Renal cortical epithelial cell (primary cell): ENCODE measurements at places on chromosomes 3 and 15.

DNA sequence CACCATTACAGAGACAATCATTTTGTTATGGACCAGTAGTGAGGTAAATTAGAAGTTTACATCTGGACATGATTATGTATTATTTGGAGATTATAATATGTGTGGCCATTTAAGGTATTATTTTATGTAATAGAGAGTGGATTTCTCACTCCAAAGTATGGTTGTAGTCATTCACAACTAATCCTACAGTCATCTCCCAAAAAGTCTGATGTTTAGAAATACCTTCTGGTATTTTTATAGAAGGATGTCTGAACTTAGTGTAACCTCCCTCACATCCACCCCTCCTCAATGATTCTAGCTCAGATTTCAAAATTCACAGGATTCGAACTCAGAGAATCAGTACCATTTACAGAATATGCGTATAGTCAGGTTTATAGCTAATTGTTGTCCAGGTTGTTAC lies 346.6 kb upstream of the MEIS2 start:
- no peak for DNase-seq

DNA sequence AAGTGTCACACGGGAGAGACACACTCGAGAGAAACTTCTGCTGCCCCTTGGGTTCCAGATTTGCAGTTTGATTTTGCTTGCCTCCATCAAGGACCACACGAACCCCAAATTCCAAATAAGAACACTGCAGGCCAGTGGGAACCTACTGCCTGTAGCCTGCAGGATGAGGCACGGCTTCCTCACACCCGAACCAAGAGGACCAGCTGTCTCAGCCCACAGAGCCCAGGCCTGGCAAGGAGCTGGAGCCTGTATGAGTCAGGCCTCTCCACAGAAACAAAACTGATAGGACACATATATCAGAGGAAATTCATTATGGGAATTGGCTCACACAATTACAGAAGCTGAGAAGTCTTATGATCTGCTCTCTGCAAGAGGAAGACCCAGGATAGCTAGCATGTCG lies 188.1 kb upstream of the NSMCE3 start:
- DNase-seq, result no peak

DNA sequence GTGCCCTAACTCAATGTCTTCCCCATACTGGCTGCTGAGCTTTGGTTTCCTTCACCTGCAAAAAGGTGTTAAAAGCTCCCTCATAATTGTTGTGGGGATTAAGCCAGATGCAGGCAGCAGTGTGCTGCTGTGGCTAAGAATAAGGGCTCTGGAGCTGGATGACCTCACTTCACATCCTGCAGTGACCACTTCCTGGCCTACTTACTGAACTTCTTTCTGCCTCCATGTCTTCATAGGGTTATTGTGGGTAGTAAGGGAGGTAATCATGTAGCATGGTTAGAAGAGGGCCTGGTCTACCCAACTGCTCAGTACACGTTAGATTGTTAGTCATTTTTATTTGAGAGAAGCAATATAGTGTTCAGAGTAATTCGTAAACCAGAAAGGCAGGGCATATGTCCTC lies 18.4 kb downstream of the GYG1 start:
- no peak for DNase-seq

DNA sequence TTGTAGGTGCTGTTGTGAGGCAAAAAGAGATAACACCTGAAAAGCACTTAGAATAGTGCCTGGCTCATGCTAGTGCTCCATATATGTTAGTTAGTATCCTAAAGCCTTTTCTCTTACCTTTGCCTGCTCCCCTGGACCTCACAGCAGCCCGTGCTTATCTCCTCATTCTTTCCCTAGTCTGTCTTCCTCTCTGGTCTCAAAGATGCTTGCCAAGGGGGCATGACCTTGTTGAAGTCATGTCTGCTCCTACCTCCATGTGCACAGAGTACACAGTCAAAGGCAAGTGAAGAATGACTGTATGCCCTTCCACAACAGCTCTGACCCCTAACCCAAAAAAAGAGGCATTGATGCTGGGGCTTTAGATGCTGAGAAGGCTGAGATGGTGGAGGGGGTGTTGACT lies 722 bp upstream of the CYP8B1 start:
- DNase-seq, result no peak

DNA sequence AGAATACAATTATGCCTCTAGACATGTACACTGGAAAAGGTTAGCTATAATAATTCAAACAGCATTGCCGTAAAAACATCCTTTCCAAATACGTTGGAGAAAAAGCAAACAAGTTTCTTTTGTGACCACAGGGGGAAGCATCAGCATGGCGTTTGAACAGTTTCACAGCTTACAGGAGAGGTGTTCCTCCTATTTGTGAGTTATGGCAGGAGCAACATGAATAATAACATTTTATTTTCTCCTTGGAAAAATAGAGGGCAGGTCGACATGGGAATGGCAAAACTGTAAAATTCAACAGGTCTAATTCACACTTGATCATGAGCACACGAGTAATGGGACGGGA lies 39.7 kb upstream of the GADL1 start:
- DNase-seq, result peak; percentile 70

- no peak for DNase-seq
Observed at GRCh38 chr3:182436547-182436946, 356.8 kb upstream of the ATP11B start.

- no peak for DNase-seq
Observed at GRCh38 chr3:37763309-37763708, 98.4 kb upstream of the CTDSPL start.

DNA sequence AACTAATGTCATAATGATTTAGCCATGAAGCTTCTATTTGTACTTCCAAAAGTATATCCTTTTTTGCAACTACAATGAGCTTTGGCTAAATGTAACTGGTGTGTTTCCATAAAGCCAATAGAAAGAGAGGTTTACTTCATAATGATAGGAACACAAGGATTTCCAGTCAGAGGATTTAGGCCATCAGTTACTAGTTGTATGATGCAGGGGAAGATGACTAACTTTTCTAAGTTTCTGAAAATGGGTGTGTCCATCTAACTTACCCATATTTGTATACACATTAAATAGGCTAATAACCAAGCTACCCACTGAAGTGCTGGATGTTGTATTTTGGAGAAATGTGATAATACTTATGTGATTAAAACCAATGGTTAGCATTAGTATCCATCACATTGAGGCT lies 55.7 kb downstream of the SLC4A7 start:
- DNase-seq, result no peak

DNA sequence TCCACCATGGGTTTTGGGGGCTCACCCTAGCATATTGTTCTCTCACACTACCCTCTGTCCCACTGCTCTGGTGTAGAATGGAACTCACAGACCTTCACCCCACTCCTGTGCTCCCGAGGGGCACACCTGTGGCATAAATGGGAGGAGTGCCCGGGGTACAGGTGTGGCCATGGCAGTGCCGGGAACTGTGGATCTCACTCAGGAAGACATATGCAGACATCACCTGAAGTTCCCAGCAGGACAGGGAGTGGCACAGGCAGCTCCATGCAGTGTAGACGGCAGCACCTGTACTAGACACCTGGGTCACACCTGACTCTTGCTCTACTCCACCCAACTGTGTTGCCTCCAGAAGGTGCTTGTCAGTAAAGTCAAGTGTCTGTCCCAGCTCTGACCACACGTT lies 57.6 kb upstream of the MRPS22 start:
- no peak for DNase-seq

DNA sequence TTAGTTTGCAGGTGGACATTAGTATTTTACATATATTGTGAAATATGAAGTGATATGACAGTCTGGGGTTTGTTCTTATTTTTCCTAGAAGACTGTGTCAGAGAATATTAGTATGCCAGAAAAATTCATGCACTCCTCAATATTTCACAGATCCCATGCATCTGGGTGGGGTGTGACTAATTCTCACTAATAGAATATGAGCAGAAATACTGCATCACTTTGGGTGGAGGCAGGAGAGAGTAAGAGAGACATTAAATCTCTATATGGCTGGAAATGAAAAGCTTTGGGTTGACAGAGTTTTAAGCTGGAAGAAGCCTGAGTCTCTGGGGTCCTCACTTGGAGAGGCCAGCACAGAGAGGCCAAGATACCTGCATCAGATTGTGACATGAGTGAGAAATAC lies 101.3 kb upstream of the DPH6 start:
- DNase-seq, result no peak

- no peak for DNase-seq
Observed at GRCh38 chr15:31062310-31062847, 39.1 kb downstream of the TRPM1 start.

DNA sequence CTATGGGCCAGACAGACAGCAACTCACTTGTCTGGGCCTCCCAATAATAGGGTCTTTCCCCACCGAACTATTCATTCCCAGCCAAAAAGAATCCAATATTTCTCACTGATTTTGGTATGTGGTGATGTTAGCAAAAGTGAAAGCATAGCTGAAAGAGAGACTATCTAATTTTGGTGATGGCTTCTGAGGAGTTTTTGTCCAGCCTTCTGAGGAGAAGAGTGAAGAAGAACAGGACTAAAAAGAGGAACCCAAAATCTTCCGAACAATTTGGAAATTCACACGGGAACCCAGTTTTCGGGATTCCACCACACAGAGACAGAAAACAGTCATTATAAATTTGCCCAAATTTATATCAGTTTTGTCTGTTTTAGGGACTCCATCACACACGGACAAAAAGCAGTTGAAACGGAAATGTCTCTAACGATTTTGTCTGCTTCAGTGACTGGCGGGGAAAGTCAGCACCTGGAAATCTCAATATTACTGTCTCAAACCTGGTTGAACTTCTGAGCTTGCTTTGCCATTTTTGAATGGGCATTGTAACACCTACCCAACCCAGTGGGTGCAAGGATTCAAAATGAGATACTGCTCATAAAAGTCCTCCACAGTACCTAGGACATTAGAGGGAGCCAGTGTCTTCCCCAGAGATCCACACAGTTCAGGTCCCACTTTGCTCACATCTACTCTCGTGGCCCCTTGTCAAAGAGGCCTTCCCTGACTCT lies 9.1 kb downstream of the CD80 start:
- DNase-seq, result no peak

GRCh38 chr15:93477721-93478120 lies 388.7 kb upstream of the RGMA start:
- no peak for DNase-seq

DNA sequence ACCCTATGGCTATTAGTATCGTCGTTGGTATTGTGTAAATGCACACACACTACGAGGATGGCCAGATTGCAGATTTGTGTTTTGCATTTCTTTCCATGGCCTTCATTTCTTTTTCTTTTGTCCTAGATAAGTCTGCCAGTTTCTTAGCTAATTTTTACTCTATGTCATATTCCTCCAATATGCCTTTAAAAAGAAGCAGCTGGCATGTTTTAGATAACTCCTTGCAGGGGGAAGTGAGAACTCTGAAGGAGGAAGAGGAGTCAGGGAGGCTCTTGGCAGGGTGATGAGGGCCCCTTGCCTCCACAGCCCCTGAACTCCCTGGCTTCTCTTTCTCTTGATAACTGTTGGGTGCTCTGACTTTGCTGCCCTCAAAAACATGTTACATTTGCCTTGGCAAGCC lies 244.0 kb downstream of the GABRG3 start:
- DNase-seq, result no peak

GRCh38 chr3:124032311-124032880 lies 40.5 kb upstream of the ROPN1 start:
- DNase-seq, result no peak

- DNase-seq, result no peak
Observed at GRCh38 chr15:97961067-97961954, 808 bp downstream of the ARRDC4 start.

GRCh38 chr15:60219866-60220265 lies 177.9 kb downstream of the ANXA2 start:
- no peak for DNase-seq

DNA sequence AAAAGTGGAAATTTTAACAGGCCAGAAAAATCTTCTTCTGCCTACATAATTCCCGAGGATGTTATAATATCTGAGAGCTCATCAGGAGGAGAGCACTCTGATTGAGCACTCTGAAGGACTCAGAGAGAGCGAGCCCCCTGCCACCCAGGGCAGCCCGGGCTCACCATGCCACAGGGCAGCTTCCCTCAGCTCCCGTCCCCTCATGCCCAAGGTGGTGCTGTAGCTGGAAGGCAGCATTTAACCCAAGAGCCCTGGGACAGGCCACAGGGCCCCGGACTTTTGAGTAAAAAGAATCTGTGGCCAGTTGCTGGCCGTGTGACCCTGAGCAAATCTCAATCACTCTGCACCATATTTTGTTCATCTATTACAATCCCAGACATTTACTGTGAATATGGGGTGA lies 23.5 kb upstream of the RAD18 start:
- no peak for DNase-seq

- DNase-seq, result no peak
Observed at GRCh38 chr15:86588413-86588812, 508.7 kb downstream of the AGBL1 start.

GRCh38 chr3:123587401-123587800 lies 2.5 kb upstream of the HACD2 start:
- no peak for DNase-seq

DNA sequence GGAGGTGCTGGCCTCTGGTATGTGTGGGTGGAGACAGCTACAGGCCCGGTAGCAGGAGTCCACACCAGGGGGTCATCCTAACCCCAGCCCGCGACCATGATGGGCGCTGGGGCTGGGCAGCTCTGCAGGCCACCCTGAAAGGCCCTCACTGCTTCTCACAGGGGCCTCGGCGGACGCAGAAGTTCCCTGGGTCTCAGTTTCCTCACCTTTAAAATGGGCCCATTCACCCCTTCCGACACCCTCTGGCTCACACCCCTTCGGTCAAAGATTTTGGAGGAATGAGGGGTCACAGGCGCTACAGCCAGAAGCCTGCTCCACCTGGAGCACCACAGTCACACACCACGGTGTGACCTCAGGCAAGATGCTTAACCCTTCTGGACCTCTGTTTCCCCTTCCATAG lies 8.0 kb downstream of the PLXND1 start:
- no peak for DNase-seq

DNA sequence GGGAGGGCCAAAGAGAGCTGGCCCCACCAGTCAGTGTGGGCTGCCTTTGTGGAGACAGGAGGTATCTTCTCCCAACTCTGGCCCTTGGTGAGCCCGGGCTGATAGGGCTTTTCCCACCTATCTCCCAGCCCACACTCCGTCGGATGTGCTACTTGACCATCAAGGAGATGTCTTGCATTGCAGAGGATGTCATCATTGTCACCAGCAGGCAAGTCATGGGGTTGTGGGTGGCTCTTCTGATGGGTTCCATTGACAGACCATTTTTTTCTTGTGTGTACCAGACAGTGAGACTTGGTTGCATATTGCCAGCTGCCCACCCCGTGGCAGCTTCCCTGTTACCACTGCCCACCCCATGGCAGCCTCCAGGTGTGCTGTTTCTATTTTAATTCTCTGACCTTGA lies 3.3 kb downstream of the COPG1 start:
- DNase-seq, result no peak

DNA sequence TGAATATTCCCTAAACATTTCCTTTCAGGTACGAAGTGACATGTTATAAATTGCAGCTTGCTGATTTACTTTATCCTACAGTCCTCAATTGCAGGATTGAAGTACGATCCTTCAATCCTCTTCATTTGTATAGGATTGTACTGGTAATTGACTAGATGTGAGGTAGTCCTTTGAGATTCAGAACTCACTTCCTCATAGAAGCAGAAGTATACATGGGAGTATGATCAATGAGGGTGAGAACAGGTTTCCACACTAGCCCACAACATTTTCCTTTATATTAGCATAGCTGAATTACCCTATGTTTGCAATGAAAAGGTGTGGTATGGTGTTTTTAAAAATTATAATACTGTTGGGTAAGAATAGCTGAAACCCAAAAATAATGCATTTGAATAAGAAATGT lies 160.0 kb upstream of the UMPS start:
- no peak for DNase-seq
